ENCODE measurements at places on chromosomes 2 and 18.
A peak's percentile ranks its signal among the peaks of the same experiment; 100 is the strongest.

DNA sequence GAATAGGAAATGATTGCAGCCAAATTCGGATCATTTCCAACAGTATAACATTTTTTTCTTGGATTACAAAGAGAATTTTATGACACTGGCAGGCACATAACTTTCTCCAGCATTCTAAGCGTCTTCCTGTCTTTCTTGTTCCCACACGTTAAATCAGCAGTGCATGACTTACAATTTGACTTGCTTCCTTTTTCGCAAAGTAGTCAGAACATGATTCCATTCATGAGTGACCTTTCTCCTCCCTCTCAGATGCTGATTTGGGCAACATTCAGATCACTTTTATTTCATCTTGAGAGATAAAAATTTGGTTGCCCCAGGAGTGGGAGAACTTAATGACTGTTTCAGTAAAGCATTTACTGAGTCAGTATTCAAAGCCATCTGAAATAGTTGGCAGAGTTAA is 858.7 kb upstream of the ACVR2A start:
- DNase-seq = no peak

- DNase-seq = no peak
Observed at GRCh38 chr2:176293334-176293733, 24.1 kb downstream of the MTX2 start.

DNA sequence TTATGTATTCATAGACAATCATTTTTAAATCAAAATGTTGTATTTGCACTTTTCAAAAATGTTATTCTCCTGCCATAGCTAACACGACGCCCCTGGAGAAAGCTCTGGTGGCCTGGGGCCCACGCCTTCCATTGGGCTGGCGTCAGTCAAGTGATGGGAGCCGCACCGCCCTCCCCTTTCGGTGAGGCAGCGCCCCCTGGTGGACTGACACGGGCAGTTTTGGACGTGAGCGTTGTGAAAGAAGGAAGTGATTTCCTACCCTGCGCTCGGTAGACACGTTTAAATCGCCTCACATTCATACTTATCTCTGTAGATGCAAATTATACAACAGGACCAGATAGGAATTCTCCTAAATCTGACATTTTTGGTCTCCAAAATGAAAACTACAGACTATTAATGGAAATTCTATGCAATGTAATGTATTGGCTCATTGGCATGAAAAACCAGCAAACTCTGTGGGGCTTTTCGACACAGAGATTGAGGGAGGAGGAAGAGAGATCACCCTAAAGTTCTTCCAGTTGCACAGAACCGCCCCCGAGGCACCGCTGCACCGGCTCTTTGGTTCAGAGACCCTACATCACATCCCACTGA is 326.2 kb upstream of the SOX11 start:
- no peak for DNase-seq

DNA sequence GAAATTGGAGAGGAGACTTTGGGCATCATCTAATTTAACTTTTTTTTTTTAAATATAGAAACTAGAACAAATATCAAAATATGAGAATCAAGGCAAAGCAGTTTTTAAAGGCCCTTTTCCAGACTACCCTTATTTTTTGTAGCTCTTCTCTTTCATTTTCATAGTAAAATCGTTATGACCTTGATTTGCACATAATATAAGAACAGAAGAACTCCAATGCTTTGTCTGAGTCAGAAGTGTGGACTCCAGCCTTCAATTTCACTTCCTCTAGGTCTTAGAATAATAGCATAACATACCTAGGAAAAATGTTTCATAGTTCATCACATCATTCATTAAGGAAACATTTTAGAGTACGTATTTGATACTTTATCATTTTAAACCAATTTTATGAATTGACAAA is 74.4 kb downstream of the ANKRD12 start:
- DNase-seq = no peak

DNA sequence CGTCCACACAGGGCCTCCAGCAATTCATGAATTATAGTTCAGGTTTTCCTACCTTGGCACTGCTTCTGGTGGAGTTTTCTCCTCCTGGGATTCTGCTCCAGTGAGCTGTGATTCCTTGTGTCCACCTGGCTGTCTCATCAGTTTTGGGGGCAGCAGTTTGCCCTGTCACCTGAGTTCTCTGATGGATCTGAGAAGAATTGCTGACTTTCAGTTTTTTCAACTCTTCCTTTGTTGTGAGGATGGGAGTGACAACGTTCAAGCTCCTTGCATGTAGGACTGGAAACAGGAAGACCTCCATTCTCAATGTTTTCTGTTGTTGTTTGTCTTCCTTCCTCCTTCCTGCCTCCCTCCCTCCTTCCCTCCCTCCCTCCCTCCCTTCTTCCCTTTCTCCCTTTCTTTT is 359.0 kb downstream of the TSN start:
- DNase-seq = no peak

GRCh38 chr2:85112906-85113625 is 20.1 kb upstream of the TCF7L1 start:
- no peak for DNase-seq

DNA sequence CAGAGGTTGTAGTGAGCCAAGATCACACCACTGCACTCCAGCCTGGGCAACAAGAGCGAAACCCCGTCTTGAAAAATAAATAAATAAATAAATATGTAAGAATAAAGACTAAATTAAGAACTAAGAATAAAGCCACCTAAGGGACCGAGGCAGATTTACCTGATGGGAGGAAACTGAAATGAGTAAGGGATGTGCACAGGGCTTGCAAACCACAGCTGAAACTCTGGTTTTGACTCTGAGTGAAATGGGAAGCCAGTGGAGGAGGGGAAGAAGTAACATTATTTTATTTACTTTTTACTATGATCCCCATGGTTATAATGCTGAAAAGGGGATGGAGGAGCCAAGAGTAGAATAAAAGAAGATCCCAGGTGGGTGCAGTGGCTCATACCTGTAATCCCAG is 107.3 kb downstream of the CABYR start:
- no peak for DNase-seq

GRCh38 chr2:170531876-170532275 is 183.3 kb upstream of the SP5 start:
- no peak for DNase-seq

- DNase-seq = no peak
Observed at GRCh38 chr2:18557121-18557520, 3.3 kb downstream of the RDH14 start.

DNA sequence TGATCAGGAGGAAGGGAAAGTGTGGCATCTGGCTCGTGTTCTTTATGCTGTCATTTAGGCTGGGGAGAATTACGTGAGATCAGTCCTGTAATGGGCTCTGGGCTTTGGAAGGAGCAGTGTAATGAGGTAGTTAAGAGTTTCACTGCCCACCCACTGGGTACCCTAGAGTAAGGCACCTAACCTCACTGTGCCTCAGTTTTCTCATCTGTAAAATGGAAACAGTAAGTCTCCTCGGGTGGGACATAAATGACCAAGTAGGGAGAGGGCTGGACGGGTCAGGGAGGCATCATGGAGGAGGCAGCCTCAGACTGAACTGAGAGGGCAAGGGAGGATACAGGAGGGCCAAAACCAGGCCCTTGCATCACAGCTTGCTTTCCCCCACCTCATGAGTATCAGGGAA is 97.3 kb upstream of the MCFD2 start:
- DNase-seq = no peak

DNA sequence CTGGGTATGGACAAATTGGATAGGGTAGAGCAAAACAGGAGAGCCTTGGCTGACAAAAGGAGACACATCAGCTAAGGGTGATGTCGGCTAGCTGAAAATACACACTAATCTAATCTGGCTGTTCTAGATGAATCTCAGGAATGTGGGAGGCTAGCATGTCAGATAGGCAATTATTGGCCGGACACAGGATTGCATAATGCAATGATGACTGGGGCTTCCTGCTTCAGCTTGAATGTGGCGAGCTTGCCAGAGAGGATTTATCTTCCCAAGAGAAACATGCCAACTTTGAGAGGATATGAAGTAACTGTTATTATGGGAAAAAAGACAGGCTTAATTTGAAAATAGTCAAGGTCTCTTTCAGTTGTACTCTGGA is 102.4 kb downstream of the TRIB2 start:
- DNase-seq = no peak

DNA sequence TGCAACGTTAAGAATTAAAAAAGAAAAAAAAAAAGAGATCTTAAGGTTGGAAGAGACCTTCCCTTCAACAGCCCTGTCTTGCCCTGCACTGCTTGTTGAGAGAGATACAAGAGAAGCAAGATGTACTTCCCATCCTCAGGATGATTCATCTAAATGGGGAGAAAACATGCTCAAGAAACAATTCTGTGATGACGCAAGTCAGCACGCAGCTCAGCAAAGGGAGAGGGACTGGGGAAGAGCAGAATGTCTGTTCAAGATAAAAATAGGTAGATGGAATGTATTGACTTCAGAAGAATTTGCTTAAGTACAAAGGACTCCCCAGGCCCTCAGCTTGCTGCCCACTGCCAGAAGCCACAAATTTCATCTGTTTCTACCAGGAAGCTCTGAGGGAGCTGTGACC is 198.2 kb upstream of the SPRED2 start:
- DNase-seq = no peak

- DNase-seq = no peak
Observed at GRCh38 chr2:127023504-127023903, 83.5 kb downstream of the BIN1 start.

DNA sequence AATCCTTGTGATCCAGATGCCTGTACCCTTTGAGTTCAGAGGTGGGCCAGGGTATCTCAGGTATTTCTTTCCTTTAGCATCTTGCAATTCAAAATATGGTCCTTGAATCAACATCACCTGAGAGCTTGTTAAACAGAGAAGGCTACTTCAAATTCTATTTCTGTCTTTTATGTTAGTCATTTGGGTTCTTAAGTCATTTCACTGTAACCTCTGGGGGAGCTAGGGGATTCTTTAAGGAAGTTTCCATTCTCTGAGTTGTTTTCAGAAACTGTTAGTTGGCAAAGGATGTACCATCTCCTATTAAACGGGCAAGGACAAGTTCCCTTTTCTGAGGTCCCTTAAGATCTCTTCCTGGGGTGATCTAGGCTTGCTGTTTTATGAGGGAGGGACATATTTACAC is 16.6 kb downstream of the CFLAR start:
- DNase-seq = no peak

- peak; percentile 19 for DNase-seq
Observed at GRCh38 chr2:64819774-64820688, 166.3 kb upstream of the SERTAD2 start.

- DNase-seq = no peak
Observed at GRCh38 chr2:225569995-225570394, 170.5 kb downstream of the NYAP2 start.

DNA sequence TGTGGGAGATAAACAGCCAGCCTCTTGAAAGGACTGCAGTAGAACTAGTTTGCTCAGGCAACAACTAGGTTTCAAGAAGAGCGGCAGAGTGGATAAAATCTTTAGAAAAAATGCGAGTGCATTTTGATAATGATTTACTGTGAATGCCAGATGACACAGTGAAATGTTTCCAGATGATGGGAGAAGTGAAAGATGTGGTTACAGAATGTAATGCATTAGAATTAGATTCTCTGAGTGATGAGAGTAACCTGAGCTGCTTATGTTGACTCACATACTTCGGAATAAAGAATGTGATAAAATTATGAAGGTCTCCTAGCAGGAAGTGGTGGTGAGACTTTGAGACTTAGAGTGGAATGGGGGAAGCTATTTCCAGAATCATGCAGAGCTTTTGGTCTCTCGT is 184.3 kb downstream of the GULP1 start:
- DNase-seq = no peak

- DNase-seq = no peak
Observed at GRCh38 chr2:12119841-12120240, 373.4 kb downstream of the LPIN1 start.

GRCh38 chr2:8515864-8516533 is 165.9 kb upstream of the ID2 start:
- DNase-seq = no peak

- DNase-seq = no peak
Observed at GRCh38 chr2:224031358-224031970, 7.6 kb downstream of the SERPINE2 start.

DNA sequence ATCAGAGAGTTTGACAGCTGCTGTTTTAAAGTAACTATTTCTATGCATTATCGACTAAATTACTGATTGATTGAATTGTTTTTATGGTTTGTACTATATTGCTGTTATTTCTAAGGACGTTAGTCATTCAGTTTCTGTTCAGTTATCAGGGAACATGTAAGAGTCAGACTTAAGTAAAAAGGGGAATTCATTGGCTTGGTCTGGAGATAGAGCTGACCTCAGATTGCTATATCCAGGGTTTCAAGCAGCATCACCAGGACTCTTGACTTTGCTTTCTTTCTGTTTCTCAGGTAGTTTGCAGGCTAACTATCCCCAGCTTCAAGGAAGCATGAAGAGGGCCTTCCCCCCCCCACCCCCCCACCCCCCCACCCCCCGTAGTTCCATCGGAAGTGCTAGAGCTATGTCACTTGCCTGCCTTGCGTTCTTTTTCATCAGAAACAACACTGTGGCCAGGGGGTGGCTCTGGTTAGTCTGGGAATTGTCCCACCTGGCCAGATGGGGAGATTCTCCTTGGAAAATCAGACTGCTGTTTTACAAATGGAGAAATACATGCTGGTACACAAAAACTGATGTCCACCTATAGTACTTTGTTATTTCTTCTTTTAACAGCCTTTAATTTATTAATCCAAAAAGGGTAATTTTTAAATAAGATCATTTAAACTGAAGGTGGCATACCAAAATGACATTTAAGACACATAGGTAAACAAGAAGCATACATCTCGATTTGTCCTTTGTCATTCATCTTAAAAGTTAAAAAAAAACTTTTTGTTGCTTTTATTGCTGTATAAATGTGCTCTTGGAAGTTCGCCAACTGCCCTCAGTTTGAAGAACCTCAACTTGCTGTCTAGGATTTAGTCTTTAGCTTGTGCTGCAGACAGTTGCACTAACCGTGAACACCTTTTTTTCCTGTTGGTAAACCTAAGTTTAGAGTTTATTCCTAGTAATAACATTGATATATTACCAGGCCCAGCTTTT is 9.4 kb downstream of the SMAD4 start:
- DNase-seq = no peak

- DNase-seq = no peak
Observed at GRCh38 chr2:234960175-234961088, 8.6 kb downstream of the SH3BP4 start.

DNA sequence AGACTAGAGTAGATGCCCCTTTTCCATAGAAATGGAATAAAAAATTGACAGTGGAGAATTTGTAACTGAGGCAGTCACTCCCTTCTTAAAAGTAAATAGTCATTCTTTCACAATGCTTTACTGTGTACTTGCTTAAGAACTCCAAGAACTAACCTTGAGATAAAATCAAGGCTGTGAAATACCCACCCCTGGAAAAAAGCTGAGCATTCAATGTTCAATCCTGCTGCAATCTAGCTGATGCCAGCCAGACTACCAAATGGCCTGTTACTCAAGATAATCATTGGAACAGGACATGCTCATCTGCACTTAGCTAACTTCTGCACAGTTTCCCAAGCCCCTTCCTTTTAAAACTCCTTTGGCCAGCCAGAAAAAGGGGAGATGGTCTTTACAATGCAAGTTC is 367.4 kb upstream of the GULP1 start:
- no peak for DNase-seq

GRCh38 chr2:62287899-62288880 is 92.3 kb downstream of the B3GNT2 start:
- DNase-seq = no peak

GRCh38 chr2:235050980-235051351 is 99.1 kb downstream of the SH3BP4 start:
- no peak for DNase-seq

- DNase-seq = no peak
Observed at GRCh38 chr2:223217373-223217772, 165.4 kb downstream of the KCNE4 start.

- no peak for DNase-seq
Observed at GRCh38 chr2:42223067-42223854, 54.1 kb downstream of the EML4 start.
